ENCODE measurements at places on chromosomes 4 and X. TPM values are rescaled to one million over a fixed set of nuclear protein-coding genes. Genes with fewer than 3 reads are reported as not detected.

DNA sequence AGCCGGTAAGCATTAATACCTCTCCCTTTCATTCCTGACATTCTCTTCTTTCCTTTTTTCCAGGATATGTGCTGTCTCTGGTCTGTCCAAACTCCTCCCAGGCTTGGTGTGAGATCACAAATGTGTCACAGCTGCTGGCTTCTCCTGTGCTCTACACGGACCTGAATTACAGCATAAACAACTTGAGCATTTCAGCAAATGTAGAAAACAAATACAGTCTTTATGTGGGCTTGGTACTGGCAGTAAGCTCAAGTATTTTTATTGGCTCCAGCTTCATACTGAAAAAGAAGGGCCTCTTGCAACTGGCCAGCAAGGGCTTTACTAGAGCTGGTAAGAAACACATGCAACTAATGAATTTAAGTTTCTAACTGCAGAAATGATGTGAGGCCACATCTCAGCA lies 8.4 kb downstream of the NIPAL1 start:
- DNase-seq: peak; percentile 13

DNA sequence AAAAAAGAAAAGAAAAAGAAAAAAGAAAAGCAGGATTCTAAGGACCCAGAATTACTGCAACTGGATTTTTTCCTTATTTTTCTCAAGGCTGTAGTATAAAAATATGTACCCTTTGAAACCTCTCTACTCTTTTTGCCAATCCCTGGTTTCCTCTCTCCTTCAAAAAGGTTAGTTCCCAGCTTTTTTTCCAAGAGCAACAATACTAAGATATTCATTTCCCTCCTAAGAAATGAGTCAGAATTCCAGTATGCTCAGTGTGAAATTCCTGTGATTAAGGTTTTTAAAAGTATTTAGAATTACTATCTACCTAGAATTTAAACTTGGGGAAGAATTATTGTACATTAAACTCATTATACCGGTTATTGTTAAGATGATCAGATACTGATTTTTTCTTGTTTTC lies 22.0 kb downstream of the SMIM14 start:
- DNase-seq: peak; percentile 36

GRCh38 chr4:89196056-89196674 lies 84.8 kb downstream of the TIGD2 start:
- DNase-seq: peak; percentile 6

- no peak for DNase-seq
Observed at GRCh38 chr4:2138846-2139500, 79.8 kb downstream of the NAT8L start.

- DNase-seq: no peak
Observed at GRCh38 chr4:25783126-25783525, 79.7 kb downstream of the SEL1L3 start.

- DNase-seq: peak; percentile 31
Observed at GRCh38 chr4:15003401-15003890, 1.2 kb downstream of the CPEB2 start.

DNA sequence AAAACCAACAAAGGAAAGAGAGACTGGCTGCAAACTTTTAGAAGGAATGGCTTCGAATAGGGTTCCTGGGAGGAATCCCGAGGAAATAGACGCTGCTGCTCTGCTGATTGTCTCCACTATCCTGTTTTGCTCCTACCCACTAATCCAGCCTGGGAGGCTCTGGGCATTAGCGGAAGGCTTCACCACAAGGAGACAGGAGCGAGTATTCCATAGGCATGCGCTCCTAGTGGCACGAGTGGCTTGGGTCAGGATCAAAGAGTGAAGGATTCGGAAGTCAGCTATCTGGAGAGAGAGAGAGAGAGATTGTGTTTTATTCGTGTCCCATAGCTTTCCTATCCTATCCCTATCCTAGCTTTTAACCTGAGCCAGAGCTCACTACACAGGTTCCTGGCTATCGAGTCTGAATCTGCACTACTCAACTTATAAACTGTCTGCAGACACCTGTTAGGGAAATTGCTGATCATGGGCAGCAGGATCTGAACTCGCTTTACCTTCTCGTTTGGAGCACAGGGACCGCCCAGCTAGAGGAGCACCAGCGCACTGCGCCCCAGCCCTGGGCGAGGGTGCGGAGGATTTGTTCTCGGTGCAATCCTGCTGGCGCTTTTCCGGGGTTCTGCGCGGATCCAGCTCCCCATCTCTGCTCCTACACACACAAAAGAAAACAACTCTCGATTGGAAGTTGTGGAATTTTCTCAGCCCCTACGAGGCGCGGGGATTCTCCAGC lies 740 bp upstream of the NPY2R start:
- DNase-seq: no peak

DNA sequence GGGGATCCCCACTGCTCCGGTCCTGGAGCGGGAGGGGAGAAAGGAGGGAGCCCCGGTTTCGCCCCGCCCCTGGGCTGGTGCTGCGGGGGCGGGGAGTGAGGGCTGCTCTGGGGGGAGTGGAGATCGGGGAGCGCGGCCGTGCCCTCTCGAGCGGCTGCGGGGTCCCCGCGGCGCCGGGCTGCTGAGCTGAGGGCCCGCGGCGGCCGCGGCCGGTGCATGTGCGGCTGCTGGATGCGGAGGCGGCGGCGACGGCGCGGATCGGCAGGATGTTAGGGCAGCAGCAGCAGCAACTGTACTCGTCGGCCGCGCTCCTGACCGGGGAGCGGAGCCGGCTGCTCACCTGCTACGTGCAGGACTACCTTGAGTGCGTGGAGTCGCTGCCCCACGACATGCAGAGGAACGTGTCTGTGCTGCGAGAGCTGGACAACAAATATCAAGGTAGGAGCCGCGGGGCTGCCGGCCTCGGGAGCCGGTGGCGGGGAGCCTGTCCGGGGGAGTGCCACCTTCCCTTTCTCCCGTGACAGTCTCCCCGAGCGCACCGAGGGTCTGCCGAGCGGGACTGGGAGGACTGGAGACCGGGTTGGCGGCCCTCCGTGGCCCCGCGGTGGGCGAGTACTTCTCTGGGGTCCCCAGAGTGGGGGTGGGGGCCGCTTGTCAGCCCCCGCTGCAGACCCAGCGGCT lies at the start of gene ING2:
Gene ING2, plus strand, starts transcription at position 129 of the 681 bp plus-strand sequence. Its CDS starts 138 bp downstream, at position 267.
- DNase-seq: no peak

DNA sequence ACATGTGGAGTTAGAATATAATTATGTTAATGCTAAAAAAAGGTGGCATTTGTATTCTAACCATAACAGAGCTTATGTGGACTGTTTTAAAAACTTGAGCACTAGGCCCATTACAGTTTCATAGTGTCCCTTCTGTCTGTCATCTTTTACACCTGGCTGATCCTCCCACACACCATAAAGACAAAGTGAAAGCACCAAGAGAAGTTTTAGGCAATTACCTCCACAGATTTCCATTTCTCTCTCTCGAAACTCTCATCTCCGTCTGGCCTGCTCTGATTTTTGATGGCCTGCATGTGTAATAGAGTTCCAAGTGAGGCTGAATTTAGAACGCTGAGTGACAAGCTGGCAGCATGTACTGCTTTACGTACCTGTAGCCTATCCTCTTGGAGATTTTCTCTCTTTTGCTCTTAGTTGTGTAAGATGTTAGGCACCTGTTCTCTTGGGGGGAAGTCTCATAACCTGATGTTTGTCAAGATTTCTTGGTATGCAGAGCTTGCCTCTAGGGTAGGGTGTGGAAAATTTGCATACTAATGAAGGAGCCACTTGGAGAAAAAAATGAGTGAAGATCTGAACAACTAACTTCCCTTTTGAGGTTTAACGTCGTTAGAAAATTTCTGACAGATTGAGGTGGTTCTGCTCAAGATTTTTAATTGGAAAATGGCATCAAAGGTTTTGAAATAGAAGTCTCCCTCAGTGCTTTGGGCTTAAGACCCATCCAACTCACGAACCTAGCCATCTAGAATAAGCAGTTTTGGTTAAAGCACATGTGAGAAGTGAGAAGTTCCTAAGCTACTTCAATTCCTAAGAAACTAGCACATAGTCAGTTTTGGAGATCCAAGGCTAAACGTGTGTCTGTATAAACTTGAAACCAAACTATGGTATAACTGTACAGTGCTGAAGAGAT lies 57.6 kb upstream of the RAP1GDS1 start:
- DNase-seq: no peak

DNA sequence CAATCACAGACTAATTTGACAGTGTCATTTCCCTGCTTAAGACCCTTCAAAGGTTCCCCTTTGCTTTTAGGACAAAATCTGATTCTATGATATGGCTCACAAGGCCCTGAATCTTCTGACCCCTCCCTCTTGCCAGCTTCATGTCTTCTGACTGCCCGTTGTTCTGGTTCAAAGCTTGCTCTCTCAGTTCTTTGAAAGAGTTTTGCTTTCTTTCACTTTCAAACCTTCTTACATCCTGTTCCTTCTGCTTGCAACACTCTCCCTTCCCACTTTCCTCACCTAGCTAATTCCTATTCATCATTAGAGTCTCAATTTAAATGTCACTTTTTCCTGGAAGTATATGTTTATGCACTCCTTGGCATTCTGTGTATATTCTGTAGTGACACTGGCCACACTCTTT lies 299.2 kb downstream of the IDS start:
- DNase-seq: no peak

- DNase-seq: no peak
Observed at GRCh38 chr4:22077571-22077970, 129.0 kb upstream of the KCNIP4 start.

GRCh38 chr4:11214281-11214680 lies 214.4 kb downstream of the HS3ST1 start:
- DNase-seq: no peak

TMPRSS11F gene
- total RNA-seq: not detected

RTL9 gene
- total RNA-seq: 0.11 TPM

ITIH6 gene
- total RNA-seq: not detected

CXorf51A gene
- total RNA-seq: not detected

ARX gene
- total RNA-seq: not detected

All from SJSA1 (cell line).